Activated B cell treated with CpG ODN at 0.5 μM for 24 hours (primary cell): ENCODE measurements at places on chromosomes 7 and 10. TPM values are rescaled to one million over a fixed set of nuclear protein-coding genes. Genes with fewer than 3 reads are reported as not detected.

DNA sequence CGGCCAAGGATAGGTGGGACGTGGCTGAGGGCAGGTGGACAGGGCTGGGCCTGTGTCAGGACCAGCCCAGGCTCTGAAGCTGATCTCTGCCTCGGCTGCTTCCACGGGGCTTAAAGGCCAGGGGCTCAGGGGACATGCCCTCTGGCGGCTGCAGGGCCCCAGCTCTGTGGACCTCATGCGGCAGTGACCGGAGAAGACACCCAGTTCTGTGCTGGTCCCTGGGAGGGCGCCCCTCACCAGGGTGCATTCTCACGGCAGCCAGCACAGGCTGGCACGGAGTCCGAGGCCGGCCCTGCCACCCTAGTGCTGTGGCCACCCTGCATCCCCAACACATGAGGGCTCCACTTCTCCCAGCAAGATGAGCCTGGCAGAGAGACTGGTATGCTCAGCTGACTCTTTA is 30.3 kb downstream of the YKT6 start:
- H3K27me3 ChIP-seq: peaks cover 1% of the 10 kb centered on the region
- H3K4me3 ChIP-seq: no peak overlapping the region
- no peaks in the 10 kb centered on the region for H3K4me1 ChIP-seq
- no peaks in the 10 kb centered on the region for H3K36me3 ChIP-seq

DNA sequence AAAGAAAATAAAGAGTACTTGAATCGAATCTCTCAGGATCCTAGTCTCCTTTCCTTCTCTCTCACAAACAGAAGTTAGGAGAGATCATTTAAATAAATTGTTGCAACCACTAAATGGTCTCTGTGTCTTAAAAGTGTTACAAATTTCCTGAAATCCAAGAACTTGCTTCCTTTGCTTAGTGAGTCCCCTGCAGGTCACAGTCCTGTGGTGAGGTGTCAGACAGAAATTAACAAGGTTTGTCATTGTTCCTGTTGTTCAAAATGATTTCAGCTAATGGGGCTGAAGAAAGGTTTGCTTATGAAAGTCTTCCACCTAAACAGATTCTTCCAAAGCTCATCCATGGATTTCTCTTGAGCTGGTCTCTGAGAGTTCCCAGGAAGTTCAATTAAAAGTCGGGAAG is 151.6 kb upstream of the SLC26A5 start:
- no peak overlapping the region for H3K4me3 ChIP-seq
- no peak overlapping the region for H3K27ac ChIP-seq
- no peak for DNase-seq
- no peaks in the 10 kb centered on the region for H3K36me3 ChIP-seq

- H3K4me1 ChIP-seq: no peaks in the 10 kb centered on the region
- no peak overlapping the region for H3K27ac ChIP-seq
- no peak overlapping the region for H3K4me3 ChIP-seq
- H3K27me3 ChIP-seq: no peaks in the 10 kb centered on the region
- DNase-seq: no peak
Observed at GRCh38 chr7:18040196-18040595, 12.6 kb upstream of the PRPS1L1 start.

Gene PLAC9
- total RNA-seq: not detected in 2 replicates

Gene NRP1
- not detected in 2 replicates for total RNA-seq
